ENCODE measurements at places on chromosomes 16 and 17. TPM values are rescaled to one million over a fixed set of nuclear protein-coding genes. Genes with fewer than 3 reads are reported as not detected.

DNA sequence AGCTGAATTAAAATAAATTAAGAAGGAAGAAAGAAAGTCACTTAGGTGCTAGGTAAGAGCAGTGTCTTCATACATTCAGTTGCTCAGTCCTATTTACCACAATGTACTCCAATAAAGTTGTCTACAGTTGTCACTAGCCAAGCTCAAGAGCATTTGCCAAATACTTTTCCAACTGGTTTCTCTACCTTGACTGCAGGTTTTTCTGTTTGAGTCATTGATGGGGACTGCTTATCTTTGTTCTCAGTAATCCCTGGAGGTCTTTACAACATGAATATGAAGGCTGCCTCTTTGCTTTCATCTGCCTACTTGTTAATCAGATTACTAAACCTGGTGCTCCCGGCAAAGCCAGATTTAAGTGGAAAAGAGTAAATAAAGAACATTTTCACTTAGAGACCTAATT, 64.6 kb upstream of the CLEC18B start:
- no peak for DNase-seq

CIITA gene
- total RNA-seq, result 68.7 TPM

DNA sequence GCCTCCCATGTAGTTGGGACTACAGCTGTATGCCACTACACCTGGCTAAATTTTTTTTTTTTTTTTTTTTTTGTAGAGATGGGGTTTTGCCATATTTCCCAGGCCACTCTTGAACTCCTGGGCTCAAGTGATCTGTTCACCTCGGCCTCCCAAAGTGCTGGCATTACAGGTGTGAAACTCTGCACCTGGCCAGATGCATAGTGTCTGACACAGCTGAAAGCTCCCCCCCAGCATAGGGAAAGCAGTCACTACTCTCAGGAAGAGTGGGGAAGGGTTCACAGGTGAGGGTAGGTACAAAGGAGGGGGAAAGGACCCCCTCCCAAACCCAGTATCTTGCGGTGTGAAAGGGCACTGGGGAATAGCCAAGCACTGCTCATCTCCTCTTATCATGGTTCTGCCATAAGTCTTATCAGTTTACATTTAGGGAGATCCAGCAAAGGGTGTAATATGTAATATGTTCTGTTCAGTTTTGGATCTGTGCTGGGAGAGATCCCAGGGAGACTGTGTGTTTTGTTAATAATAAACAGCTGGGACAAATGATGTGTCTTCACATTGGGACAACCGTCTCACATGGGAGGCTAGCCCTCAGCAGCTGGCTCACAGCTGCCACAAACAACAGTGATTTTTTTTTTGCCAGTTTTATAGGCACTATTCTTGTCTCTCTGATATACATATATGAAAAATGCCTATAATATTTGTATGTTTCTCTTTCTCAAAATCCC, 6.8 kb upstream of the CAVIN1 start:
- DNase-seq, result no peak

- no peak for DNase-seq
These were observed 75.4 kb downstream of the YPEL2 start for GRCh38 chr17:59406808-59407381.

- peak; percentile 69 for DNase-seq
These were observed 90.9 kb downstream of the MYH11 start for GRCh38 chr16:15765880-15766279.

SLC22A31 gene
- total RNA-seq, result not detected

VMO1 gene
- 0.50 TPM for total RNA-seq

- DNase-seq, result peak; percentile 70
These were observed at the start of gene IRF8 for GRCh38 chr16:85898521-85899442. TSS of gene IRF8 (plus strand) at chr16:85899162. CDS start at chr16:85903016, 3,854 bp downstream.

PRAC1 gene
- total RNA-seq, result not detected

All from activated CD8-positive, alpha-beta memory T cell treated with anti-CD3 and anti-CD28 coated beads, Interleukin-2, amount 10 ng/mL, durations not matched to agents 7 days and 5 days (primary cell).